ENCODE measurements at places on chromosomes 7 and 10.
A peak's percentile ranks its signal among the peaks of the same experiment; 100 is the strongest.

- DNase-seq, result peak; percentile 99
Measured at GRCh38 chr7:129824291-129825208, 128.2 kb downstream of the UBE2H start.

DNA sequence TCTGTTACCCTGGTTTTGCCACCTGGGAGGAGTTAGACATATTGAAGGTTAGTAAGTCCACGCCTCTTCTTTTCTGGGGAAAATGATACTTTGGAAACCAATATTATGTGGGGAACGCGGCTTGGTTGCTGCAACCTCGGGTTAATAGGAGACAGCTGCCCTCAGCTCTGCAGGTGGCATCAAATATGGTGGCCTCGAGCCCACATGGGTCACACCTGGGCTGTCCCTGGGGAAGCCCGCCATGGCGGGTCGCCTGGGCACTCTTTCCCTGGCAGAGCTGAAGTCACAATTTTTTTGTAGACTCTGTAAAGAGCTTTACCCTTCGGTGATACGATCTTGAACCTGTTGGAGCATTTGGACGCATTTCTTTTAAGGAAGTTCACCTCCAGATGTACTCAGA lies 2.5 kb downstream of the PFKP start:
- DNase-seq, result no peak

DNA sequence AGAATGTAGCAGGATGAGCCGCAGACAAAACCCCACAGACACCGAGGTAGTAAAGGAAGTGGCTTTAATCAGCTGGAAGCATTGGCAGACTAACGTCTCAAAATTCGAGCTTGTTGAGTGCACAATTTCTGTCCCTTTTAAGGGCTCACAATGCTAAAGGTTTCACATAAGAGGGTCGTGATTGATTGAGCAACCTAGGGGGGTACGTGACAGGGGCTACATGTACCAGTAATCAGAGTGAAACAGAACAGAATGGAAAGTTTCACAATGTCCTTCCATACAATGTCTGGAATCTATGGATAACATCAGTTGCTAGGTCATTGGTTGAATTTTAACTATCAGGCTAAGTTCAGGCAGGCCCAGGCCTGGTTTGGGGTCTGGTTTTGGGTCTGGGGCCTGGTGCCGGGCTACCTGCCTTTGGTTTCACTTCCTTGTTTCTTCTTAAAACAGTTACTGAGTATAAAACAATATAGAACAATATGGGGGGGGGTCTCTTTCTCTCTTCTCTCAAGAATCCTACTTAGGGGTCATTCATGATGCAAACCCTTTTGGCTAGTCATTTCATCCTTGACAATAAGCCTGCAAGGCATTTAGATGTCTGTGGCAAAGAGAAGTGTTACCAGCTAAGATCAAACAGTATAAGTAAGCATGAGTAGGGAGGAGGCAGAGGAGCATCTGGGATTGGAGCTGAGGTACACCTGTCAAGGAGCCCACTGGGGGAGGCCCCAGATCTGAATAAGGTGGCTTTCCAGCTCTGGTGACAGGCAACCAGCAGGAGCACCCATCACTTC lies 364.1 kb downstream of the TNS3 start:
- no peak for DNase-seq

- DNase-seq, result peak; percentile 28
Measured at GRCh38 chr7:102412548-102412947, 16.4 kb downstream of the PRKRIP1 start.

- peak; percentile 99 for DNase-seq
Measured at GRCh38 chr7:73828107-73828803, 2.5 kb upstream of the CLDN4 start.

DNA sequence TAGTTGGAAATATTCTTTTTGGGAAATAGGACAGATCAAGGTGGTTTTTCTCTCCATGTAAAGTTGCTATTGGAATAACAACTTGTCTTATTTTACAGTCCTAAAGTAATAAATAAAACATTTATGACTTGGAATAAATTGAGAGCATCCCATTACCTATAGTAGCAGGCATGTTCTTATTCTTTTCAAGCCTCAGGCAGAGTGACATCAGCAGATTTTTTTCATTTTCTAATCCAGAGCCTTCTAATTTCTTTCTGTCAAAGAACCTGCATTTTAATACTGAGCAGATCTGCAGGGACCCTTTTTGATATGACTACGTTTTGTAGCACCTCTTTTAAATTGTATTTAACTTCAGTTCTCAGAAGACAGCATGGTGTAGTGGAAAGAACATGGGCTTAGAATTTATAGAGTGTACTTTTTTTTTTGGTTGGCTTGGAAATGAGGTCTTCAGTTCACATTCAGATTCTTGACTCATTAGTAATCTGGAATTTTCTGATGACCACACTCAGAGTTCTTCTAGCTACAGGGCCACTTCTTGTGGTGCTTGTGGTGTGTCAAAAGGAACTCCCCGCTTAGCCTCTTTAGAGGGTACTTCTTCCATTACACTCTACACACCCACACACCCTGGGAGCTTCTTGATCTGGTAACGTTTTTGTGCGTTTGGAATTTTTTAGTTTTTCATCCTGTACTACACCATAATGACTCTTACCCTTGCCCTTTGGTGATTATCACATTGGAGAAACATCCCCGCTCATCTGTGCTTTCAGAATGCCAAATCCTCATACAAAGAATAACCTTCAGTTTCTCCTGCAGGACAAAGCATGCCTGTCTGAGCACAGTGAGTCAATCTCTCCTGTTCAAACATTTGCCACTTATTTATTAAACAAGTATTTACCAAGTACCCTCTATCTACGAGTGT lies 34.6 kb downstream of the AGK start:
- no peak for DNase-seq

DNA sequence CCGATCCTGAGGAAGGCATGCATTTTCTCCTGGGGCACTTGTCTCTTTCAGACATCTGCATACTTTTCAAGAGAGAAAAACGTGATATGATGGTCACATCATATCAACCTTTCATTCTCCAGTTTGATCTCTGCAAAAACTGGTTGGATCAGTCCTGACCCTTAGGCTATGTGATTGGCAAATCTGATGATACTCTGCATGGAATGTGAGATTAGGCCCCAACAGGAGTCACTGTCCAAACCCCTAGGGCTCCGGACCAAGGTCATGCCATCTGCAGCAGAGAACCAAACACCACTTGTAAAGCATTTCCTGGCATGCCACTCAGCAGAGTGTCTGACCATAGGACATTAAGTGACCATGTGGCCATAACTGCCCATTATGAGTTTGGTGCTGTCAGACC lies 8.6 kb downstream of the GCK start:
- no peak for DNase-seq

DNA sequence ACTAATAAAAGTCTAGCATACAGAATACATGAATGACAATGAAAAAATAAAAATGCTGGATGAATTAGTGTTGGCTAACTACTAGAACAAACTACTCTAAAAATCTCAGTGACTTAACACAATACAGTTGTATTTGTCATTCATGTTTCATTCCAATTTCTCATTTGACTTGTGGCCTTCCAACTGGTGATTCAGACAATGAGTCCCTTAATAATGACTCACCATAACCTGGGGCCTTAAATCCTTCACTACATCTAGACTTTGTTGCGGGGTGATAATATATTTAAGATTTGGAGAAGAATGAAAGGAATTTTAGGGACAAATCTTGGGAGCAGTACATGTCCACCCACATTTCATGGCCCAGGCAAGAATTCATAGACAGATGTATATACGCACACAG lies 90.5 kb upstream of the POM121L12 start:
- no peak for DNase-seq

DNA sequence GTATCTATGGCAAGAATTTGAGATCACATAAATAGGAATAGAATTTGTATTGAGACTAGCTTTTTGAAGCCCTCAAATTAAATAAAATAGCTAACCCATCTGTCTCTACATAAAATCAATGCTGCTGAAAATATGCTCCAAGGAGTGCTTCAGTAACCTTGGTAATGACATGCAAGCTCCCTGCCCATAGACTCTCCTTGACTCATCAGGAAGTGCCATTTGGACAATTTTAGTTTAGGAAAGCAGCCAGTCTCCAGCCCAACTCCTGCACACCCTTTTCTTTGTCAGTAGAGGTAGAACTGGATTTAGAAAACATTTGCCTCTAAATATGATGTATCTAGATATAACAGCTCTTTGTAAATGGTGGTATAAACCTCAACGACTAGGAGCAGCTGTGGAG lies 69.9 kb upstream of the PTPRZ1 start:
- peak; percentile 13 for DNase-seq
